Skin of body (tissue), 3 donors: ENCODE measurements at places on chromosomes 12 and 14. TPM values are rescaled to one million over a fixed set of nuclear protein-coding genes. Genes with fewer than 3 reads are reported as not detected.

- no peak for DNase-seq
These were observed 35.2 kb downstream of the NTN4 start for GRCh38 chr12:95755261-95755865.

GRCh38 chr12:88866881-88867280 lies 286.6 kb upstream of the KITLG start:
- DNase-seq, result no peak

GRCh38 chr12:120024193-120024592 lies 35.2 kb downstream of the BICDL1 start:
- DNase-seq, result no peak

- no peak for DNase-seq
These were observed 371.2 kb downstream of the BTG1 start for GRCh38 chr12:91774434-91774921.

DNA sequence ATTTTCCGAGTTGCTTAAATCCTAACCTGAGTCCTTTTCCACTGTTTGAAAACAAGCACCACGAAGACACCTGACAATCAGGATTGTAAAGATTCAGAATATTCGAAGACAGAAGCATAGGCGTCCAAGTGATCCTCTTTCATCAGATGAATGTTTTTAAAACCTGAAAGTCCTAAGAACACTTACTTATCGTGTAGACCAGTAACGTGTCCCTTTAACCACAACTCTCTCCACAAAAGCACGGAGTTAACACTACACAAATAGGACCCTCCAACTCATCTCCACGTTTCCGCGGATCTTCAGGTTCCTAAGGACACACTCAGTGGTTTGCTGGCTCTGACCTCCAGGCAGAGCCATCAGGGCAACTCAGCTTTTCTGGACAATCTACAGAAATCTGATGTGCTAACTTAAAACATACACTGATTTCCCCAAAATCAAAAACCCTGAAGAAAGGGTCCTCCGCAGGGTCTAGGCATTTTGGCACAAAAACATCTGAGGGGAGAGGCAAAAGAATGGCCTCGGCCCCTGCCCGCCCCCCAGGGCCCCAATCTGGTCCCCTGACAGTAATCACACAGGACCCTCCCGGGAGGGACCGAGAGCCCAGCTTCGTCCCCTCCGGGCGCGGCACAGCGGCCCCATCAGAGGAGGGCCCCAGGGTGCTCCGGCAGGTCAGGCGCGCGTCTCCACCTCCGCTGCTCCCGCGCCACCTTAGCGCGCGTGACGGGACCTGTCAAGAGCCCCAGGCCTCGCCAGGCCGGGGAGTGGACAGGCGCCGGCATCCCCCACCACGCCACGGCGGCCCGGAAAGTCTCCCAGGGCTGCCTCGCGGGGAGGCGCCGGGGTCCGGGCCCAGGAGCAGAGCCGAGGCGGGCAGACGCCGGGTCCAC lies 925 bp downstream of the DICER1 start:
- no peak for DNase-seq

- DNase-seq, result no peak
These were observed 24.6 kb upstream of the BCL7A start for GRCh38 chr12:121996945-121997612.

DNA sequence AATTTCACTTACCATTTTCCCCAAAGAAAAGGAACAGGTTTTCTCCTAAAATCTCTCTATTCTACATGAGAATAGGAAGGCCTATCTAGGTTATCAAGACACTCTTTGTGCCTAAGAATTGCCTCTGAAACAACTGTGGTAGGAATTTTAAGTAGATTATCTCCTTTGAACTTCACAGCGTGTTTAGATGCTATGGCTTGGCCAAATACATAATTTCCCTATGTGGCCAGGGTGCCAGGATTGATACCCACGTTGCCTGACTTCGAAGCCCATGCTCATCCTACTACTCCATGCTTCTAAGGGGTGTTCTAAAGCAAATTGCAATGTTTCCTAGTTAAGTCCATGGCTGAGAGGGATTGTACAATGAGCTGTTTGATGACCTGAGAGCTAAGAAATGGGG lies 241.5 kb upstream of the FBXO33 start:
- DNase-seq, result no peak

- no peak for DNase-seq
These were observed 647.4 kb downstream of the MED13L start for GRCh38 chr12:115630136-115630535.

- no peak for DNase-seq
These were observed 555 bp upstream of the RTN1 start for GRCh38 chr14:59871166-59871495.

- peak; percentile 17 for DNase-seq
These were observed 80.6 kb downstream of the APAF1 start for GRCh38 chr12:98725476-98726247.

- DNase-seq, result no peak
These were observed 70.8 kb upstream of the DACT1 start for GRCh38 chr14:58566979-58567378.

DNA sequence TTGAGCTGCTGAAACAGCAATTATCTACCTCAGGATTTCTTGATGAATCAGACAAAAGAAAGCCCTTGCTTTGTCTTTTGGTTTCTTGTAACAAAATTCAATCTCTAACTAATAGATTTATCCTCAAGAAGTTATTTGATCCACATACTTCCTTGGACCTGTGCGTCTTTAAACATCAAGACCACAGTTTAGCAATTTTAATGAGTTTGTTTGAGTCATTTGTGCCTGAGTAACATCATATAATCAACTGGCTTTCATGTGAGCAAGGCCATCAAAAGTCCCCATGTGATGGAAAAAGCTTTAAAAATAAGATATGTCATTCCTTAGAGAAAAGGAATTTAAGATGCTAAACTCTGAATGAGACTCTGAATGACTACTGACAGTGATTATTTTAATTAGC lies 52.3 kb downstream of the KCNC2 start:
- no peak for DNase-seq

DNA sequence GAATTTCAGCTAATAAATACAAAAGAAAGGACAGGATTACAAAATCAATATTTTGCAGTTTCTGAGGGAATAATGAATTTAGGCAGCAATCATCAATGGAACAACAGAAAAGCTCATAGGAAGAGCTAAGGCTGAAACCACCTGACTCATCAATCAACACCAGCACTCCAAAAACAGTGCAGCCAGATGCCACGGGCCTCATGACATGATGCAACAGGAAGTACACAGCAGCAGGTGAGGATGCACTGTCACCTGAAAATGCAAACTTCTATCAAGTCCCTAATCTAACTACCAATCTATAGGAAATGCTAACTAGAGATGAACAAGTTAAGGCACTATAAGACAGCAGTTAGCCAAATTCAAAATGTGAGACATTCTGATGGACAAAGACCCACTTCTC lies 21.7 kb downstream of the GNS start:
- no peak for DNase-seq

DNA sequence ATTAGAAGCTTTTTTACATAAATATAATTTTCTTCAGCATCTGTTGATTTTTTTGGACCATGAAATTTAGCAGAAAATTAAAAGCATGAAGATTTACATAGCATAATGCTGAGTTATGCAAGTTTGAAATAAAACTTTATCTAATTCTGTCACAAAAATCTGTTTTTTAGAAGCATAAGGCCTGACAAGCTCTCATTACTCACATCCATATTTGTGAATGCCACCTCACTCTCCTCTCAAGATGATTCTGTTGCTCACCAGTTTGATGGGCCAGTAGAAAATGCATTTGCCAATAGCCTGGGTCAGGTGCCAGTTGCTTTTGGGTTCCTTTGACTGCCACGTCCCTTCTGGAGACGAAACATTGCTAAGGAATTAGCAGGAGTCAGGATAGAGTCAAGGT lies 181.5 kb upstream of the ATP2B1 start:
- DNase-seq, result no peak

DNA sequence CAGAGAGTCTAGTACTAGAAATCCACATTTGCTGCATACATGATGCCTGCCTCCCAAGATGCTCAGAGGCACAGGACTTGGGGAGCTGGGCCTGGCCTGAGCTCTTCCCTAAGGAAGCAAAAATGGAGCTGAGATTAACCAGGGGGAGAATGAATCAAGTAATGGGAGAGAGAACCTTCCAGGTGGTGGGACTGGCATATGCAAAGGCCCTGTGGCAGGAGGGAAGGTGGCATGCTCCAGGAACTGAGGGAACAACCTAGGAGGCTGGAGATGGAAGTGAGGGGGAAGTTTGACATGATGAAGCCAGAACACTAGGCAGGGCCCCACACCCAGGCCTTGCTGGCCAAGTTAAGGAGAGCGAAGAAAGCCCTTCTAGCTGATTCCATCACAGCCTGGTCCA lies 23.3 kb downstream of the TMEM63C start:
- no peak for DNase-seq

DNA sequence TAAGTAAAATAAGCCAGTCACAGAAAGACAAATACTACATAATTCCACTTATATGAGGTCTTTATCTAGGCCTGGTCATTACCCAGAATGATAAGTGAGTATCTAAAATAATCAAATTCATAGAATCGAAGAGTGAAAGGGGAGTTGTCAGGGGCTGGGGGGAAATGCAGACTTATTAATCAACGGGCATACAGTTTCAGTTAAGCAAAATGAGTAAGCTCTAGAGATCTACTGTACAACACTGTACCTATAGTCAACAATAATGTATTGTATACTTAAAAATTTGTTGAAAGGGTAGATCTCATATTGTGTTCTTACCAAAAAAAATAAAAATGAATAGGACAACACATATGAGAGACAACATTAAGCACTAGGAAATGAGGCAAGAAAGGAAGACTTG lies 13.3 kb downstream of the BTBD7 start:
- DNase-seq, result no peak

- no peak for DNase-seq
These were observed 217.7 kb downstream of the AACS start for GRCh38 chr12:125282921-125283320.

- DNase-seq, result peak; percentile 17
These were observed 12.4 kb downstream of the MSI1 start for GRCh38 chr12:120356567-120357030.

- no peak for DNase-seq
These were observed 52.3 kb upstream of the RD3L start for GRCh38 chr14:103994535-103995184.

DNA sequence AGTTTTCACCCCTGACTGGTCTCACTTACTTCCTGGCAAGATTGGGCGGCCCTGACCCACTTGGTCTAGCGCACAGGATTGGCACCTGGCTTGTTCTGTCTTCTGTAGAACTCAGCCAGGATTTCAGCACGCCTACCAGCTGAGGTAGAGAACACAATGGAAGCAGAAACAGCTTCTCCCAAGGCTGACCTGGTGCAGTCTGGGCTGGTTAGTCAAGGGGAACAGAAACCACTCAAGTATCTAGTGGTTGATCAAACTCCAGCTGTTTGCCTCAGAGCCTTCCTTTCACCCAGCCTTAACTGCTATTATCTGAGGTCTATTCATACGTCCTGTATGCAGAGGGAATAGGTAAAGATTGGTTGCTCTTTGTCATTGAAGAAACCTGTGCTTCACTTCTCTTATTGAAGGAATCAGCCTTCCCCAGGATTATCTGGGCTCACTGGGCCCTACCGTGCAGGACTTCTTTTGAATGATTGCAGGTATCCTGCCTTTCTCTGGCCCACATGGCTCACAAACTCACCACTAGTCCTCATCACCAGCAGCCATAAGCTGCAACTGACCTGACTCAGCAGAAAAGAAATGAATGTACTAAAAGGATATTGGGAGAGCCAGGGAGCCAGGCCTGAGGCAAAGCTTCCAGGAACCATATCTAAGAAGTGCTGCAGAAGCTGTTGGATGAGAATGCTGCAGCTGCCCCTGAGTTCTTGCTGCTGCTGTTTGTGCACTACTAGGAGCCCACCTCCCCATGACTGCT lies 2.5 kb upstream of the PLEKHD1 start:
- DNase-seq, result no peak

GRCh38 chr14:104591506-104592291 lies 12.1 kb downstream of the C14orf180 start:
- no peak for DNase-seq

DNA sequence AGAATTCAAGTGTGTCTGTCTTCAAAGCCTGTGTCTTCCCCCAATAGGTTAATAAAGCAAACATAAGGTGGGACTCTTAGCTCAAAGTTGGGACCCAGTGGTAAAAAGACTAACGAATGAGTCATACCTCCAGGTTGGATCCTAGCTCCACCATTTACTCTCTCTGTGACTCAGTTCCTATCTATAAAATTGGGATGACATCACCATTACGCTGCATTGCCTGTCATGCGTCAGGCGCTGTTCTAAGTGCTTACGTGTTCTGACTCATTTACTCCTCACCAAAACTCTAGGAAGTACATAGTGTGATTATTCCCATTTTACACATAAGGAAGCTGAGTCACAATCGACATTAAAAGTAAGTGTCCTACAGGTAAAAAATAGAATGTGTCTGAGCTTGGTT lies 915.8 kb downstream of the VRK1 start:
- DNase-seq, result no peak

- DNase-seq, result no peak
These were observed 25.1 kb downstream of the PXN start for GRCh38 chr12:120240495-120240833.

GRCh38 chr12:80860928-80861327 lies 76.8 kb downstream of the LIN7A start:
- DNase-seq, result no peak

- DNase-seq, result no peak
These were observed 127.7 kb upstream of the FOXN3 start for GRCh38 chr14:89544636-89545301.

GRCh38 chr14:89720741-89721729 lies 233.5 kb downstream of the EFCAB11 start:
- peak; percentile 3 for DNase-seq

GRCh38 chr14:55929136-55929535 lies 189.1 kb upstream of the PELI2 start:
- DNase-seq, result no peak

DNA sequence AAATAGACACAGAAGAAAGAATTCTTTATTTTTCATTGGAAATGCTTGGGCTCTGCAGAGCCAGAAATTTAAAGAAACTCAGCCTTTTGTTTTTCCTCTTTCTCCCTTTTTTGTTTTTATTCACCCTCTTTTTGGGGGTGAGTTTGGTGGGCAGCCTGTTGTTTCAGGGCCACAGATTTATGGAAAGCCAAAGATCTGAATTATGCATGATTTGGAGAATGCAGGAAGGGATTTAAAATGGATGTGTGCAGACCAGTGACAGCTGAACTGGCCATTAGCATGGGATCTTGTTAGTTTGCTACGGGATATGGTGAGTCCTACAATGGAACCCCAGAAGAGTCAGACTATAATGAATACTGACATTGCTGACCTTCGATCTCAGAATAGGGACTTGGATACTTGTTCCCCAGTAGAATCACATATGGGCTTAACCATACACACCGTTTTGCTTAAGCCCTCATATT lies 7.7 kb upstream of the ATXN2 start:
- DNase-seq, result no peak

FAIM2 gene
- 0.99 TPM for total RNA-seq

ASPG gene
- total RNA-seq, result 3.6 TPM

MIA2 gene
- total RNA-seq, result 19.9 TPM

CISTR gene
- total RNA-seq, result not detected

CLEC4E gene
- 0.79 TPM for total RNA-seq

CCDC197 gene
- total RNA-seq, result not detected

OASL gene
- 0.30 TPM for total RNA-seq

OAS2 gene
- 2.2 TPM for total RNA-seq

TAS2R43 gene
- 8.5 TPM for total RNA-seq
